ENCODE measurements at places on chromosomes 6 and 20. TPM values are rescaled to one million over a fixed set of nuclear protein-coding genes. Genes with fewer than 3 reads are reported as not detected.

GRCh38 chr6:118569498-118569897, 21.4 kb downstream of the PLN start:
- no peaks in the 10 kb centered on the region for H3K36me3 ChIP-seq
- no peaks in the 10 kb centered on the region for H3K27me3 ChIP-seq
- no peak overlapping the region for H3K4me3 ChIP-seq
- no peak overlapping the region for H3K27ac ChIP-seq
- no peaks in the 10 kb centered on the region for H3K4me1 ChIP-seq

DNA sequence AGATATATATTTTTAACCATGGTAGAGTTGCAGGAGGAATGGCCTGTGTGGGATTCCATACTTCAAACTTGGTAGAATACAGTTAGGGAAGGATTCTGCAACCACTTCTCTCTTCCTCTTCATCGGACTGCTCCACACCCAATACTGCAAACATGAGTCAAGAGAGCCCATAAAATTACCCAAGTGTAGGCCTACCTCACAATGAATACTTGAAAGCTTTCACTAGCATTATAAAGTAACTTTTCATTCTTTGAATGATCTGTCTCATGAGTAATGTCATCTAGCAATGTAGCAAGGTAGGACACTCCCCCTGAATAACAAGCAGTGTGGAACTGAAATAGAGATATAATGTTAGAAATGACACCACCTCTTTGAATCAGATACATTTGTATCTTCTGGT, 79.4 kb downstream of the FOXC1 start:
- no peak overlapping the region for H3K27ac ChIP-seq
- no peak for DNase-seq
- H3K4me3 ChIP-seq, result no peak overlapping the region
- H3K4me1 ChIP-seq, result peaks cover 44% of the 10 kb centered on the region
- H3K36me3 ChIP-seq, result no peaks in the 10 kb centered on the region

DNA sequence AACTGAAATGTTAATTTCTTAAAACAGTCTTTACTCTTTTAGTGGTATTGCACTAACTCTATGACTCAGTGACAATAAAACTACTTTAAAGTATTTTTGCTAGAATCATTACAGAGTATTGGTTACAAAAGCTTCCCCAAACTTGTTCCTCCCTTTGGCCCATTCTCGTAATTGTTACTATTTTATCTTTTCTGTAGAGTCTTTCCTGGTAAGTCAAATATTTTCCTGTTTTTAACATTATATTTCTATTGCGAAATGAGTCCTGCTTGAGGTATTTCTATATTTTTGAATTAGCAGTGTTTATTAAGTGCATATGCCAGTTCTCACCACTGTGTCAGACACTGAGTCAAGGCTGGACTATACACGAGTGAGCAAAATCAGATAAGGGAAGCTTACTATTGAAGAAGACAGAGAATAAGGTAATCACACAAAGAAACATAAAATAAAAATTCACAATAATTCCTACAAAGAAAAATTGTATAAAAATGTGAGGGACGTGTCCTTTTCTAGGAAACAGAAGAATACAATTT, 970.5 kb downstream of the EYS start:
- no peak overlapping the region for H3K4me3 ChIP-seq
- H3K27me3 ChIP-seq, result no peaks in the 10 kb centered on the region
- H3K36me3 ChIP-seq, result no peaks in the 10 kb centered on the region
- no peak overlapping the region for H3K27ac ChIP-seq
- no peak for DNase-seq

DNA sequence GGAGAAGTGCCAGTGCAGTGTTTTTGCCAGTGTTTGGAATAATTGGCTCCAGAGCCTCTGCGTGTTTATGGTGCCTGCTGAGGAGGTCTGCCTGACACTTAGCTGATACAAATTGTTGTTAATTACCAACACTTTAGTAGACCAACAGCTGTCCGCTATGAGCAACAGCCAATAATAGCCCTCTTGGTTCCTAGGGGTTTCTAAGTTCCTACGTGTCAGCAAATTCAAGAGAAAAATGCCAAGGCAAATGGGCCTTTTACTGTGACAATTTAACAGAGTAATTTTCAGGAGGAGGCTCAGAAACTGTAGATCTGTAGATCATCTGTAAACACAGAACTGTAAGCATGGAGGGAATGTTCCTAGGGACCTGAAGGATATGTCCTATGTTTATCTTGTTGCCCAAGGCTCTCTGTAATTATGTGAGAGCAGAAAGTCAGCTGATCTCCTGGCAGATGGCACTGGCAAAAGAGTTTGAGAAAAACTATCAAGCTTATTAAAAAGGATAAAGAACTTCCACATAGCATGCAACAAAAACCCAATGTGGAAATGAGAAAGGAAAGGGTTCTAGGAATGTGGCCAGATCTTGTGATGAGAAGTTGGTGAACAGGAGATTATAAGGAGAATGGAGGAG, 157.7 kb downstream of the GJA1 start:
- no peaks in the 10 kb centered on the region for H3K36me3 ChIP-seq
- no peak overlapping the region for H3K4me3 ChIP-seq
- no peak overlapping the region for H3K27ac ChIP-seq
- H3K4me1 ChIP-seq, result no peaks in the 10 kb centered on the region
- DNase-seq, result no peak
- H3K27me3 ChIP-seq, result no peaks in the 10 kb centered on the region

DNA sequence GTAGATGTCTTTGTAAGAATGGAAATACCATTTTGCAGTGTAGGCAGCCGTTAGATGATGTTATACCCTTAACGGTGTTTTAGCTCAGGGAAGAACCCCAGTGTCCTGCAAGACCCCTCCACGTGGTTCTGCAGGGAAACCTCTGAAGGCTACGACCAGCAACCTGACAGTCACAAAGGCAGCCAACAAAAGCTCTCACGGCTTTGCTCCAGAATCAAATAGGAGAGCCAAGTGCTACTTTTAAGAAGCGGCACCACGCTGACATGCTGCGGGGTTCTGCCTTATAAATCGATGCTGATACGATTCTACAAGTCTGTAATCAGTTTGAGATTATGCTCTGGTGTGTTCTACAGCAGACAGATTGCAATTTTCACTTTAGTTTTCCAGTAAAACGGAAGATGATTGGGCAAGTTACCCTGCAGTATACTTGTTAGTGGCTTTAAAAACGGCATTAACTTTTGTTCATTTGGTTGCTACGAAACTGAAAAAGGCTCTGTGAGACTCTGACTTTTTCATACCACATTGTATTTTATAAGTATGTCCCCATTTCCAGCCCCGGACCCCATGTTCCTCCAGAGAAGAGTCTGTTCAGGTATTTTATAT, 312.9 kb downstream of the SAMD5 start:
- no peaks in the 10 kb centered on the region for H3K4me1 ChIP-seq
- no peak overlapping the region for H3K4me3 ChIP-seq
- no peaks in the 10 kb centered on the region for H3K36me3 ChIP-seq
- H3K27ac ChIP-seq, result no peak overlapping the region
- H3K27me3 ChIP-seq, result no peaks in the 10 kb centered on the region

GRCh38 chr6:111740506-111740905, 132.7 kb downstream of the FYN start:
- H3K36me3 ChIP-seq, result no peaks in the 10 kb centered on the region
- H3K4me3 ChIP-seq, result no peak overlapping the region
- H3K27ac ChIP-seq, result no peak overlapping the region

DNA sequence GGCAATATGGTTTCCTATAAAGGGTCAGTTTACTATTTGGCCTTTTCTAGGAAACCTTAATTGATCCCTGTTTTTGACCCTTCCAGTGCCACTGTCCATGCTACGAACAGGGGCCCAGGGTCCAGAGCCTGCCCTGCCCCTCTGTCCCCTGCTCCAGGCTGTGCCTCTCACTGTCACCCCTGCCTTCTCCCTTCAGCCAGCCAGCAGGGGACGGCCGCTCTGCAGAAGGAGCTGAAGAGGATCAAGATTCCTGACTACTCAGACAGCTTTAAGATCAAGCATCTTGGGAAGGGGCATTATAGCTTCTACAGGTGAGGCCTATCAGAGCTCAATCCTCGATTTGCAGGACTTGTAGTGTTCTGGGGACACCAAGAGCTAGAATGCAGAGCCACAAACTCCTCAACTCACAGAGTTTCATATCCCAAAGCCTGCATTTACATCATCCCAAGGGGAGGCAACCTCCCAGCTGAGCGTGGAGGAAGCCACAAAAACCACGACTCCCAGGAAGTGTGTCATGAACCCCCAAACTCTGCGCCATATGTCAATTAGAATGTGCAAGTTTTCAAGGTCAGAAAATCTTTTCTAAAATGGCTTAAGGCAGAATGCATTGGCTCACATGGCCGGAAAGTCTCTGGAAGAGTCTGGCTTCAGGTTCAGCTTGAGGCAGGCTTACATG, 3.6 kb downstream of the BPI start:
- H3K36me3 ChIP-seq, result no peaks in the 10 kb centered on the region
- no peak for DNase-seq
- H3K27ac ChIP-seq, result no peak overlapping the region
- no peak overlapping the region for H3K4me3 ChIP-seq

DNA sequence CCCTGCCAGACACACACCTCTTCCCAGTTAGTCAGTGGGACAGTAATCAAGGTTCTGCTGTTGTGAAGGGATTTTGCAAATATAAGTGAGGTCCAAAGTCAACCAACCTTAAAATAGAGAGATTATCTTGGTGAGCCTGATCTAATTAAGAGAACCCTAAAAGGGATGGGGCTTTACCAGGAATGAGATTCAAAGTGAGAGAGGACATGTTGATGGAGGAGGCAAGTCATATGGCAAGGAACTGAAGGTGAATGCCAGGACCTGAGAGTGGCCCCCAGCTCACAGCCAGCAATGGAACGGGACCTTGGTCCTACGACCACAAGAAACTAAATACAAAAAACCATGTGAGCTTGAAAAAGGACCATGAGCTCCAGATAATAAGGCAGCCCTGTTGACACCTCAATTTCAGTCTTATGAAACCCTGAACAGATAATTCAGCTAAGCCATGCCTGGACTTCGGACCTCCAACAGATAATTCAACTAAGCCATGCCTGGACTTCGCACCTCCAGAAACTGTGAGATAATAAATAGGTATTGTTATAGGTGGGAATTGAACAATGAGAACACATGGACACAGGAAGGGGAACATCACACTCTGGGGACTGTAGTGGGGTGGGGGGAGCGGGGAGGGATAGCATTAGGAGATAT, 253.4 kb downstream of the GMPR start:
- H3K4me3 ChIP-seq, result no peak overlapping the region
- no peak for DNase-seq
- no peak overlapping the region for H3K27ac ChIP-seq
- H3K36me3 ChIP-seq, result no peaks in the 10 kb centered on the region
- H3K27me3 ChIP-seq, result no peaks in the 10 kb centered on the region

- H3K36me3 ChIP-seq, result no peaks in the 10 kb centered on the region
- H3K27me3 ChIP-seq, result no peaks in the 10 kb centered on the region
- no peak for DNase-seq
- no peaks in the 10 kb centered on the region for H3K4me1 ChIP-seq
- no peak overlapping the region for H3K27ac ChIP-seq
- no peak overlapping the region for H3K4me3 ChIP-seq
These were observed 25.0 kb upstream of the SLC35D3 start for GRCh38 chr6:136897071-136897470.

DNA sequence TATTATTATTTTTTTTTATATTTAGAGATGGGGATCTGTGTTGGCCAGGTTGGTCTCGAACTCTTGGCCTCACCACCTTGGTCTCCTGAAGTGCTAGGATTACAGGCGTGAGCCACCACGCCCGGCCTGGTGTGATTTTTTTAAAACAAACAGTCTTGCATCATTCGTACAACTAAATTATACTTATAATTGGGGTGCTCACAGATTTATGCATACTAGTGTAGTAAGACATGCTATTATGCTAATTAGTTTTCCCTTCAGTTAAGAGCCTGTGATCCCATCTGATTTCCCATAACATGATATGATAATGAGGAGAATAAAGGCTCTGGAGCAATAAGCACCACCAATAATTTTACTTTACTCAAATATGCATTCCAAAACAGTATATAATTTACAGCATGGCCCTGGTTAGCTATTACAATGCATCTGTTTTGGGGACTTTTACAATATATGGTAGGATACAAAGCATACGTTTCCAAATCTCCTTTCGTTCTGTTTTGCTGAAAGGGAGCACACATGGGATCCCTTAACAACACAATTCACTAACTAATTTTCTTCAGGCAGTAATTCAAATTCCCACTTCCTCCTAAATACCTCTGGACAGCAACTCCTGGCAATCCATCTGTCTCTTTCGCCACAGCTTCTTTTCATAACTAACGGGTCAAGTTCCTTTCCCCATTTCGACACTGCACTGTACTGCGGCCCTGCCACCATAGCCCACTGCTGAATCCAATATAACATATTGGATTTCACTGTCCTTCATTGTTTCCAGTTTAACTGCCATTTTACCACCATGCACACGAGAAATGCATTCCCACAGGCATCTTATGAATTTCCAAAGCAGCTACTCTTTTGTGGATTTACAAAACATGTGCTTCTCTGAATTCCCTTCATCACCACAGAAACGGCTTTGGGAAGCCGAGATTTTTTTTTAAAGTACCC, 1.7 kb downstream of the NUDT3 start:
- peak; percentile 47 for DNase-seq
- H3K36me3 ChIP-seq, result peaks cover 4% of the 10 kb centered on the region
- no peak overlapping the region for H3K27ac ChIP-seq
- H3K27me3 ChIP-seq, result no peaks in the 10 kb centered on the region
- no peak overlapping the region for H3K4me3 ChIP-seq
- peaks cover 17% of the 10 kb centered on the region for H3K4me1 ChIP-seq

DNA sequence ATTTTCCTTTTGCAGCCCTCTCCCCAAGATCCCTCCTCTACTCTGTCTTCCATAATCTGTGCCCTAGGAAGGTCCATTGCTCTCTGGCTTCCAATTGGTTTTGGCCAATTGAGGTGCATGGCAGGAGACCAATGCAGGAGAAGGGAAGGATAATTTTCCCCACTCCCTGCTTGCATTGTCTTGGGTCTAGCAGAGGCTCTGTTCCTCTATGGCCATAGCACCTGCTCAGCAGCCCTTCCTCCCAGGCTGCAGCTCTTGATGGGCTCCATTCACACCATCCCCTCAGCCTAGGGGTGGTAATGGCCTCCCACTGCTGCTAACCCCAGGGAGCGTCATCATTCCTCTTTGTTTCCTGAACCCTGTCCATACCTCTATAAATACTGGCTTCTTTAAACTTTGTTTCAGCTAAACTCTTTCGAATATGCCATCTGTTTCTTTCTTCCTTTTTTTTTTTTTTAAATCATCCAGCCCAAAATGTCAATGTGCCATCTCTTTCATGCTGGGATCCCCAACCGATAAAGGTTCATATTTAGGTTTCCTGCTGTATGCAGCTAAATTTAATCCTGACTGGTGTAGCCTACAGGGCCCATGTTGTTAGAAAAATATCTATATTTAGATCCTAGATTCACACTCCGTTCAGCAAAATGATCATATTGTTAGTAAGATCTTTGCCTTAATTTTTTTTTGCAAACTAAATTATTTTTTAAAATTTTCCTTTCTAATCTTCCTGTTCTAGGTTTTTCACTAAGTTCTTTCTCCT, 63.8 kb downstream of the HECA start:
- H3K4me3 ChIP-seq, result no peak overlapping the region
- DNase-seq, result no peak
- H3K27ac ChIP-seq, result no peak overlapping the region
- no peaks in the 10 kb centered on the region for H3K36me3 ChIP-seq
- no peaks in the 10 kb centered on the region for H3K4me1 ChIP-seq
- no peaks in the 10 kb centered on the region for H3K27me3 ChIP-seq

- H3K4me3 ChIP-seq, result no peak overlapping the region
- H3K36me3 ChIP-seq, result peaks cover under 1% of the 10 kb centered on the region
- H3K27ac ChIP-seq, result peak overlapping the region; percentile 53
- DNase-seq, result no peak
These were observed 53.1 kb upstream of the SNX9 start for GRCh38 chr6:157769776-157770426.

The TNF gene
- 0.68 TPM for total RNA-seq

The PBOV1 gene
- not detected for total RNA-seq

The PAX1 gene
- not detected for total RNA-seq

The RIPPLY2 gene
- total RNA-seq, result not detected

The GRM1 gene
- not detected for total RNA-seq

The RPL7L1 gene
- total RNA-seq, result 144 TPM

The LY6G6F gene
- not detected for total RNA-seq

The GATA5 gene
- not detected for total RNA-seq

Data from Calu3 (cell line).